Stimulated activated CD4-positive, alpha-beta T cell treated with anti-CD3 and anti-CD28 coated beads, Interleukin-1b, Interleukin-23, amount 100 ng/mL, for 1 hour (primary cell): ENCODE measurements at places on chromosomes 4 and X.

- no peak for DNase-seq
These were observed 26.1 kb downstream of the RUFY3 start for GRCh38 chr4:70747874-70748273.

DNA sequence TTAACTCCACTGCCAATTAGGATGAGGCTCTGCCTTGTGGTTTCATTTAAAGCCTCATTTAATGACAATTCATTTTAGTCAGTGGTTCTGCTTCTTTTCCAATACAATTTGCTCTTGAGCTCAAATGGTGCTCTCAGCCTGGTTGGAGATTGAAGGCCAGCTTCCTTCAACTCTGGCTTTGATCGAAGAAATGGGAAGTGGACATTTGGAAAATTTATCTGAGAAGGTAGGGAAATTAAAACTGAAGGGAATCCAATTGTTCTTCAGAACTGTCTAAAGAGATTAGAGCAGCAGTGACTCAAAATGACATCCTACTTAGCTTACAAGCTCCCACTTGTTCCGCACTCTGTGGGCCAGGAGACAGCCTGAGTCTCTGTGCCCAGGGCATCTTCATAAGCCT is 206.8 kb downstream of the SMARCA1 start:
- no peak for DNase-seq

- no peak for DNase-seq
These were observed 1.2 kb downstream of the RAB33B start for GRCh38 chr4:139455126-139455538.

DNA sequence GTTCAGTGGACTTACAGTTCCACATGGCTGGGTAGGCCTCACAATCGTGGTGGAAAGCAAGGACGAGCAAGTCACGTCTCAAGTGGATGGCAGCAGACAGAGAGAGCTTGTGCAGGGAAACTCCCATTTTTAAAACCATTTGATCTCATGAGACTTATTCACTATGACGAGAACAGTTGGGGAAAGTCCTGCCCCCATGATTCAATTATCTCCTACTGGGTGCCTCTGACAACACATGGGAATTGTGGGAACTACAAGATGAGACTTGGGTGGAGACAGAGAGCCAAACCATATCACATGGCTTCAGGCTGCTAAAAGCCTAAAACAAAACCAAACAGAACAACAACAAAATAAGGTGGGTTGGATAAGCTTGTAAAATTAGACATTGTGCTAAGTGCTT is 194.4 kb upstream of the CPEB2 start:
- DNase-seq: no peak

DNA sequence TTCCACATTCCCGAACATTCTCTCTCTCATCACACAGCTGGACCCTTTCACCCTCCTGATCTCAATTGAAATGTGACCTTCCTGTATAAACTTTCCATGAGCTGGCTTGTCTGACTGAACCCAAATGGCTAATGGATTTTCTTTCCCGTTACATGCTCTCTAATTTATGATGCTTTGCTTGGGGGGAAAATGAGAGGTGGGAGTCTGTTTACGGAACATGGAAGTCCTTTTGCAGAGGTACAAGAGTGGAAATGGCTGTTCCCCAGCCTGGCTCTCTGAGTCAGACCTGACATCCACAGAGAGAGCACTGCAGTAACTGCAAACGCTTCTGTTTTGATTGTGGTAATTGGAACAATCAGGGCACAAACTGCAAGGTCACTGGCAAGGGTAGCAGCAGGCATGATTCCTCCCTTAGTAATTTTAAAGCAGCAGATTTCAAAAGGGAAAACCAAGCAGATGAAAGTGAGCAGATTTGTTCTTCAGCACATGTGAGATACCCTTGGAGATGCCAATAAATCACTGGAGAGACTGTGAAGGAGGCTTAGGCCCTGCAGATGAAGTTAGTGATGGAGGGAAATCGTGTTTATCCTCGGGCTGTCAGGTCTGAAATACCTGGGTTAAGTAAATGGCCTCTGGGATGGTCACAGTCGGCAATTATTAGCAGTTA is 83.9 kb downstream of the SNCA start:
- DNase-seq: no peak
